Thyroid gland (tissue), 4 donors: ENCODE measurements at places on chromosomes 3 and 15. TPM values are rescaled to one million over a fixed set of nuclear protein-coding genes. Genes with fewer than 3 reads are reported as not detected.

FANCD2OS gene
- not detected for total RNA-seq

MCTP2 gene
- 84.0 TPM for total RNA-seq

RCCD1 gene
- total RNA-seq, result 11.0 TPM

BTLA gene
- total RNA-seq, result not detected

ZSCAN2 gene
- 14.2 TPM for total RNA-seq

OTOL1 gene
- total RNA-seq, result not detected

SHF gene
- total RNA-seq, result 8.0 TPM

RTP3 gene
- total RNA-seq, result not detected

STRC gene
- total RNA-seq, result 1.2 TPM

LRTM1 gene
- total RNA-seq, result not detected

ROBO2 gene
- 0.56 TPM for total RNA-seq

INKA1 gene
- total RNA-seq, result 5.0 TPM

POLG gene
- 31.2 TPM for total RNA-seq

DNA sequence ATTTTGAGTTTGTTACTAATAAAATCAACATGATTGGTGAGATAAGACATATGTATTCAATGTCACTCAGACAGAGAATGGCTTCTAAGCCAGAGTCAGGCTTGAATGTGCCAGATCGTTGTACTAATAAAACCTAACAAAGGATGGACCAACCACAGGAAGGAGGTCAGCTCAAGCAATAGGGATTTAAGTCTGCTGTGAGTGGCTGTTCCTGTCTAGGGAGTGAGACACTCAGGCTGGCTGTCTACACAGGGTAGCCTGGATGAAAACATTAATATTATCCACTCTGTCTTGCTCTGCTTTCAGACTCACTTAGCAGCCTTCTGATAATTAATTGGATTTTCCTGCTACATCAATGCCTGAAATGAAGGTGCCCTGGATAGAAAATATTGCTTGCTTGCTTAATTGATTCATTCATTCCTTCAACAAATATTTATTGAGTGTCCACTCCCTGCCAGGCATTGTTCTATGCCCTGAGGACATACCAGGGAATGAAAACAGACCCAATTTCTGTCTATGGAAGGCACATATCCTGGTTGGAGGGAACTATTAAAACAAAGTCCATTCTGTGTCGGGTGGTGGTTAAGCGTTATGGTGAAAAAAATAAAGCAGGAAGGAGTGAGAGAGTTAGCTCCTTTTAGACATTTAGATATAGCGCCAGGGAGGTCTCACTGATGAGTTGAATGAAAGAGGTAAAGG is 239.4 kb downstream of the CHST2 start:
- H3K36me3 ChIP-seq, result no peaks in the 10 kb centered on the region
- no peak overlapping the region for H3K27ac ChIP-seq
- no peak overlapping the region for H3K4me3 ChIP-seq
- no peaks in the 10 kb centered on the region for H3K4me1 ChIP-seq
- no peak for DNase-seq
- H3K27me3 ChIP-seq, result no peaks in the 10 kb centered on the region

GRCh38 chr3:5293207-5293606 is 105.7 kb downstream of the EDEM1 start:
- H3K36me3 ChIP-seq, result no peaks in the 10 kb centered on the region
- no peaks in the 10 kb centered on the region for H3K4me1 ChIP-seq
- no peak overlapping the region for H3K27ac ChIP-seq
- DNase-seq, result no peak

- peaks cover 5% of the 10 kb centered on the region for H3K4me1 ChIP-seq
- no peak overlapping the region for H3K27ac ChIP-seq
- H3K4me3 ChIP-seq, result no peak overlapping the region
- DNase-seq, result no peak
- H3K36me3 ChIP-seq, result no peaks in the 10 kb centered on the region
Measured at GRCh38 chr3:17442332-17443049, 299.9 kb downstream of the TBC1D5 start.

DNA sequence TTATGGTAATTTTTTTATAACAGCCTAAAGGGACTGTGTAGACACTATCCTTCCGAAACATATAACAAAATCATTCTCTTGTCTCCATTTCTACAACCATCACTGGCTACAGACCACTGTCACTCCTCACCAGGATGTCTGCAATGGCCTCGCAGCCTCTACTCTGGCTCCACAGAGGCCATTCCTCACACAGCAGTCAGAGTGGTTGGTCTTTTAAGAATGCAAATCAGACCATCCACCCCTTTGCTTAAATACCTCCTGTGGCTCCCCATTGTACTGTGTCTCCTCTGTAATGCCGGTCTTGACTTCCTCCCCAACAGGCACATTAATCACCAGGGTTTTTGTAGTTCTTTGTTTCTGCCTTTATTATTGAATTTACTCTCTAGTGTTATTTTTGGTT is 344.8 kb downstream of the ERC2 start:
- no peaks in the 10 kb centered on the region for H3K36me3 ChIP-seq
- H3K4me1 ChIP-seq, result no peaks in the 10 kb centered on the region
- no peak overlapping the region for H3K27ac ChIP-seq

GRCh38 chr3:170054204-170054603 is 16.4 kb downstream of the GPR160 start:
- no peak overlapping the region for H3K4me3 ChIP-seq
- H3K27ac ChIP-seq, result no peak overlapping the region
- no peak for DNase-seq
- H3K4me1 ChIP-seq, result peaks cover 6% of the 10 kb centered on the region
- H3K27me3 ChIP-seq, result no peaks in the 10 kb centered on the region

- H3K27ac ChIP-seq, result peak overlapping the region; percentile 96
- DNase-seq, result peak; percentile 16
- H3K27me3 ChIP-seq, result no peaks in the 10 kb centered on the region
- H3K36me3 ChIP-seq, result no peaks in the 10 kb centered on the region
Measured at GRCh38 chr3:179149406-179149867, 1.3 kb downstream of the PIK3CA start.

GRCh38 chr3:116809208-116809607 is 99.6 kb downstream of the TUSC7 start:
- no peaks in the 10 kb centered on the region for H3K27me3 ChIP-seq
- no peaks in the 10 kb centered on the region for H3K4me1 ChIP-seq
- no peak overlapping the region for H3K27ac ChIP-seq
- no peak for DNase-seq

GRCh38 chr3:160134454-160134853 is 90.8 kb upstream of the C3orf80 start:
- no peak overlapping the region for H3K4me3 ChIP-seq
- H3K27me3 ChIP-seq, result no peaks in the 10 kb centered on the region
- no peak overlapping the region for H3K27ac ChIP-seq
- H3K36me3 ChIP-seq, result no peaks in the 10 kb centered on the region
- no peaks in the 10 kb centered on the region for H3K4me1 ChIP-seq
- no peak for DNase-seq

DNA sequence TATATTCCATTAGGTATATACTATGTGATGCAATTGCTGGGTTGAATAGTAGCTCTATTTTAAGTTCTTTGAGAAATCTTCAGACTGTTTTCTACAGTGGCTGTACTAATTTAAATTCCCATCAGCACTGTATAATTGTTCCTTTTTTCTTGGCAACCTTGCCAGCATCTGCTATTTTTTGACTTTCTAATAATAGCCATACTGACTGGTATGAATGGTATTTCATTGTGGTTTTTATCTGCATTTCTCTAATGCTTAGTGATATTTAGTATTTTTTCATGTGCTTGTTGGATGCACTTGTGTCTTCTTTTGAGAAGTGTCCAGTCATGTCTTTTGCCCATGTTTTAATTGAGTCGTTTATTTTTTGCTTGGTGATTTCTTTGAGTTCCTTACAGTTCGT is 145.1 kb upstream of the PLSCR5 start:
- H3K4me3 ChIP-seq, result no peak overlapping the region
- H3K4me1 ChIP-seq, result no peaks in the 10 kb centered on the region
- no peaks in the 10 kb centered on the region for H3K36me3 ChIP-seq
- no peak for DNase-seq
- no peaks in the 10 kb centered on the region for H3K27me3 ChIP-seq

DNA sequence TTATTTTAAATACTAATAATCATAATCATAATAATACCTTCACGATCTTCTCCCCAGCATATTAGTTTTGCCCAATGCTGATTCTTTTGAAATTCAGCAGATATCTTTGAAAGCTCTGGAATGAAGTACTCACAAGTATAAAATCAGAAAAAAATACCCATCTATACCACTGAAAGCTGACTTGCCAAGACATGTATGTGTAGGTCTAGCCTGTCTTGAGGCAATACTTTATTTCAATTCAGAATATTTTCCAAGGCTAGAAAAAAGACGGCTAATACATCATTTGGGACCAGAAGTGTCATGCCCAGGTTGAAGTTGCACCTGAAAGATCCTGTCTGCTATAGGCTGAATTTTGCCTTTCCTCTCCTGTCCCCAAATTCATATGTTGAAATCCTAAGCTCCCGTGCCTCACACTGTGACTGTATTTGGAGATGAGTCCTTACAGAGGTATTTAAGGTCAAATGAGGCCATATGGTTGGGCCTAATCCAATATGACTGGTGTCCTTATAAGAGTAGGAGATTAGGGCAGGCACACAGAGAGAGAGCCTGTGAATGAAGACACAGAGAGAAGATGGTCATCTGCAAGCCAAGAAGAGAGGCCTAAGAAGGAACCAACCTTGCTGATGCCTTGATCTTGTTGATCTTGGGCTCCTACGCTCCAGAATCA is 255.9 kb upstream of the CMC1 start:
- H3K4me3 ChIP-seq, result no peak overlapping the region
- H3K36me3 ChIP-seq, result no peaks in the 10 kb centered on the region
- DNase-seq, result no peak
- H3K27me3 ChIP-seq, result no peaks in the 10 kb centered on the region
- H3K4me1 ChIP-seq, result no peaks in the 10 kb centered on the region
- H3K27ac ChIP-seq, result no peak overlapping the region

DNA sequence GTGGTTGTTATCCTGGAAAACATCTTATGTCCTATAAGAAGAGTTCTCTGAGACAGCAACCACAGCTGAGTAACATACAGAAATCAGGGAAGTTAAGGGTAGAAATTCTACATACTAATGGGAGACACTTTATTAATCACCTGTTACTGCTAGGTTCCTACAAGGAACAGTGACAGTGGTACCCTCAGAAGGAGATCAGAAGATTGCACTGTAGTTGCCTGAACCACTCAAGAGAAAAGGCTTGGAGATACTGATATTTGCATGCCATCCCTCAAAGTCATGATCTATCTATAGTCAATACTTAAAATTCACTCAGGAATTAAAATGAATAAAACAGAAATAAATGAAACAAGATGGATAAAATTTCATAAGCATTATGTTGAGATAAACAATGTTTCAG is 136.0 kb downstream of the LMLN start:
- no peaks in the 10 kb centered on the region for H3K36me3 ChIP-seq
- no peak overlapping the region for H3K4me3 ChIP-seq
- H3K27me3 ChIP-seq, result no peaks in the 10 kb centered on the region
- no peaks in the 10 kb centered on the region for H3K4me1 ChIP-seq

GRCh38 chr15:58498821-58499580 is 67.2 kb downstream of the LIPC start:
- H3K27me3 ChIP-seq, result no peaks in the 10 kb centered on the region
- peaks cover 30% of the 10 kb centered on the region for H3K4me1 ChIP-seq
- peak; percentile 89 for DNase-seq
- H3K27ac ChIP-seq, result peak overlapping the region; percentile 66

GRCh38 chr3:154059833-154060232 is 61.4 kb upstream of the ARHGEF26 start:
- H3K36me3 ChIP-seq, result no peaks in the 10 kb centered on the region
- H3K27me3 ChIP-seq, result no peaks in the 10 kb centered on the region
- peaks cover 17% of the 10 kb centered on the region for H3K4me1 ChIP-seq
- H3K4me3 ChIP-seq, result no peak overlapping the region
- peak overlapping the region; percentile 50 for H3K27ac ChIP-seq

DNA sequence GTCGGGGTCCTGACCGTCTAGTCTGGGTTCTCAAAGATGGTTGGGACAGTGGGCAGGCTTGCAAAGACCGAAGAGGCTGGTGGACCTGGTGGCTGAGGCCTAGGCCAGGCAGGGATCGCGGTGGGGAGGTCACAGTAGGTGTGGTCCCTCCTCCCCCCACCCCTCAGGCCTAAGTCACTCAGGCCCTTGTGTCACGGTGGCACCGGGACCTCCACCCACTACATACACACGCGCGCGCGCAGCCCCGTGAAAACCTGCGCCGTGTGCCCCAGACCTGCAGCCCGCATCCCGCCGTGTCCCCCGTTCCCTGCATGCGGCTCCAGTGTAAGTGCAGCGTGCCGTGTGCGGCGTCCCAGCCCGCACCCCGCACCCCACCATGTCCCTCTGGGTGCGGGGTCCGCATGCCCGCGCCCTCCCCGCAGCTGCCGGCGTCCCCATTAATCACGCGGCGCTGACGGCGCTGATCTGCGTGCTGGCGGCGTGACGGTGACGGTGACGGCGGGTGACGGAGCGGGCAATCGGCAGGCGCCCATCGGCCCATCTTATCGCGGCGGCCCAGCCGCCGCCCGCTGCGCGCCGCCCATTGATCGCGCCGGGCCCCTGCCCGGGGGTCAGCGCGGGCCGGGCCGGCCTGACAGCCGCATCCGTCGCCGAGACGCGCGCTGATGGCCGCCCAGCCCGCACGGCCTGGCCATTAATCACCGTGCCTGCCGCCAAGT is 24.4 kb downstream of the SEC61A1 start:
- peaks cover 8% of the 10 kb centered on the region for H3K36me3 ChIP-seq
- H3K4me3 ChIP-seq, result peak overlapping the region; percentile 39
- DNase-seq, result no peak
- H3K27me3 ChIP-seq, result no peaks in the 10 kb centered on the region
- no peak overlapping the region for H3K27ac ChIP-seq
- H3K4me1 ChIP-seq, result peaks cover 8% of the 10 kb centered on the region

- peak; percentile 77 for DNase-seq
- no peaks in the 10 kb centered on the region for H3K36me3 ChIP-seq
- H3K4me1 ChIP-seq, result peaks cover 8% of the 10 kb centered on the region
- H3K4me3 ChIP-seq, result peak overlapping the region; percentile 9
Measured at GRCh38 chr3:128845778-128846485, 33.5 kb upstream of the ACAD9 start.
